Umbilical cord (tissue), 2 donors: ENCODE measurements at places on chromosomes 3 and 15. TPM values are rescaled to one million over a fixed set of nuclear protein-coding genes. Genes with fewer than 3 reads are reported as not detected.

C3orf52 gene
- total RNA-seq, result 16.1 TPM

ANKUB1 gene
- 40.9 TPM for total RNA-seq

GRCh38 chr3:104596551-104596950, 770.2 kb upstream of the ALCAM start:
- DNase-seq, result peak; percentile 57

DNA sequence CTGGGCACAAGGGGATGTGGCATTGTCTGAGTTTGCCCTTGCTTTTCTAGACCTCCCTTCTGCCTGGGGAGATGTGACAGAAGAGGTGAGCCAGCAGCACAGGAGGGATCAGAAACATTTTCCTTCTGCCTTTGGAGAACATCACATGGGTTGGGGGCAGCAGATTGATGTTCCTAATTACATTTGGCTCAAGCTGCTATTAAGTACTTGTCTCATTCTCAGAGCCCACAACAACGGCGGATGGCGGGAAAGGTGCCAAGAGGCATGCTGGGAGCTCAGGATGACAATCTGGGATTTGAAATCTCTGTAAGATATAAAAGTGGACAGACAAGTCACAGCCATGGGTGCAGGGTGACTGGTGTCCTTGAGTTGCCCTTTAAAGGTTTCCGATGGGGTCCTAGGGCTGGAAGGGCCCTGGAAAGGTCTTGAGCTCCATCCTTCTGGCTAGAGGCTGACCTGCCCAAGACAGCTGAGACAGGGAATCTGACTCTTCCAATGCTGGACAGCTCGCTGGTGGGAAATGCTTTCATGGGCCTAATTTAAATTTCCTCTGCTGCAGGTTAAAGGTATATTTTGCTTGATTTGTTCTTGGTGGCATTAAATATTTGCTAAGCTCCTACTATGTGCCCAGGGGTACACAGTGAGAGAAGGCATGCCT, 2.4 kb upstream of the CORO2B start:
- no peak for DNase-seq

GRCh38 chr3:47299381-47300318, 16.9 kb downstream of the KLHL18 start:
- no peak for DNase-seq

DNA sequence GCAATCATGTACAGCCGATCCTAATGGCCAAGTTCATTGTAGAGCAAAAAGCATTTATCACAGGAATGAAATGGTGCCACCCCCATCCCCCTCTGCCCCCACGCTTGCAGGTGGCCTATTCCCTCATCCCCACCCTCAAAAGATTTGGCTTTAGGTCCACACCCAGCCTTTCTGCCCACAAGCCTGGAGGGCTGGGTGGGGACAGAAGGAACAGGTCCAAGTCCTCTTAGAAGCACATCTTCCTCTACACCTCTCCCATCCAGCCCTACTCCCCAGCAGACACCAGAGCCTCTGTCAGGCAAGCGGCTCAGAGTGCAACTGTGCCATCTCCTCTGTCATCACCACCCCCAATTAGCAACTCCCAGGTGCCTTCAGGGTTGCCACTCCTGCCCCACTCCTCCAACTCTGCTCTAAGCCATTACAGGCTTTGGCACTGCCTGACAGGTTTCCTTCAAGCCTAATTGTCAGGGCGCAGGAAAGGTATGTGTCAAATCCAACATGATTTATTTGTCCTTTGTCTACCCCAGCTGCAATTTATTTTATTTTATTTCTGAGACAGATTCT, 49.4 kb downstream of the DAPK2 start:
- no peak for DNase-seq

- DNase-seq, result peak; percentile 58
These were observed 802.6 kb downstream of the FHIT start for GRCh38 chr3:60448696-60449095.

CFAP92 gene
- 2.2 TPM for total RNA-seq

CD80 gene
- 4.1 TPM for total RNA-seq

ST8SIA2 gene
- 1.7 TPM for total RNA-seq

DNA sequence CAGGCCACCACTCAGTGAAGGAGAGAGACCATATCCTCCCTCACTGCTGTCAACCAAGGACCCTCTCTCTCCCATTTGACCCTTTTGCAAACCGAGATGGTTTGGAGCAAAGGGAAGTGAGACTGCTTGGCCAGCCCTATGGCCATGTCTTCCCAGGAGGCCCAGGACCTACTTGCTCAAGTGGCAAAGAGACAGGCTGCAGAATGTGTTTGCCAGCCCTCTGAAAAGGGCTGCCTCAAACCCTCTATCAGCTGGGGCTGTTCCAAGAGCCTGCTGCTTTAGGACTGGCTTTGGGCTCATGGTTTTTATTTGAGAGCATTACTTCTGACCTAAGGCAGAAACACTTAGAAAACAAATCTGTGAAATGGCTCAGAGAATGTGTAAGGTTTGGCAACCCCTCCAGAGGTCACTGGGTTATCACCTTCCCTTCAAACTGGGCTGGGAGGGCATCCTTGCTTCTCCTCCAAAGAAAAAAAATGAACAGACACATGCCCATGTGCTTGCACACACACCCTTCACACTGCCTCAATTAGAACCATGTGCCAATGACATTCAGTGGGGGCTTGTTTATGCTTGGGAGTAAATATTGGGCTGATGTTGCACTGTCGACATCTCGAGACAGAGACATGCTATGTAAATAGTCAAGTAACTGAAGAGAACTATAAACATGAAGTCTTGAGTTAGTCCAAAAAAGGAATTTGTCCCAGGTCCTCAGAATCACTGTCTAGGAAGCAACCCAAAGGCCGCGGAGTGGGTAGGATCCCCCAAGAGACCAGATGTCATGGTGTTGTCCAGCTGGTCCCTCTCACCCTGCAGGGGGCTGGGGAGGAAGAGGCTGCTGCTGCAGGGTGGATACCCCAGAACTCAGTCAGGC, 49.8 kb upstream of the CTDSPL start:
- peak; percentile 42 for DNase-seq

ZDHHC23 gene
- 3.1 TPM for total RNA-seq

- no peak for DNase-seq
These were observed 3.6 kb downstream of the VGLL3 start for GRCh38 chr3:86987421-86987715.

GRCh38 chr3:195154111-195154791, 116.7 kb downstream of the XXYLT1 start:
- DNase-seq, result peak; percentile 29

GUCA1C gene
- not detected for total RNA-seq

ERICH6 gene
- not detected for total RNA-seq

GRCh38 chr3:33006081-33006480, 54.6 kb downstream of the CCR4 start:
- no peak for DNase-seq

DNA sequence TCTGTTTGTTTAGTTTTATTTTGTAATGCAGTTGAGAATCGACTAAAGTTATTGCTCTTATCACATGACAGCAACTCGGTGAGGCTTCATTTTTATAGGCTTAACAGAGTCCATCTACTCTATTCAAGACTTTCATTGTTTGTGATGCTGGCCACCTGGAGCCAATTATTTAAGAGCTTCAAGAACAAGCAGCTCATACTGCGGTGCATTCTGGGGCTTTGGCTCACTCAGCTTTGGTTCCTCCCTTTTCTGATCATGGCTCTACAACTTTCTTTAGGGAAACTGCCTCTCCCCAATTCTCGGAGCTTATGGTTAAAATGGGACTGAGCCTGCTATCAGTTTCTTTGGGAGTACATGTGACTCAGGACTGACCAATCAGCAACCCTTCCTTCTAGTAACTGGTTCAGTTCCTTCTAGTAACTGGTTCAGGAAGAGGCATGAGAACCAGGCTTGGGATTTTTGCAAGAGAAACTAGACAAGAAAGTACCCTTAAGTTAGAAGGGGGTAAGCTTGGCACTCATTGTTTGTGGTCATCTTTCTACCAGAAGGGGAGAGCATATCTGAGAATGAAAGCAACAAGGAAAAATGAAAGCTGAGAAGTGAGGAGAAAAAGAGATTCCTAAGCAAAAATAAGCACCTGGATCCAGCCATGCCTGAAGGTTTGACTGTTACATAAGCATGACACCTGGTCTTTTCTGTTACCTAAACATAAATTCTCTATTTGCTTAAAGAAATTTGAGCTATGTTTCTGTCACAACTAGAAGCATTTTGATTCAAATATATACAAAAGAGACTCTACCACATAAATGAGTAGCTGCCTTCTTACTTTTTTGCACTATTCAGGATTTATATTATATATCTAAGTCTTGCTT, 24.1 kb upstream of the ARHGEF3 start:
- no peak for DNase-seq

- no peak for DNase-seq
These were observed 85.2 kb downstream of the GAP43 start for GRCh38 chr3:115708540-115708939.

- peak; percentile 83 for DNase-seq
These were observed 125.0 kb downstream of the CHSY1 start for GRCh38 chr15:101126618-101127505.

GRCh38 chr3:27565201-27565852, 81.1 kb upstream of the SLC4A7 start:
- no peak for DNase-seq

GRCh38 chr3:141286856-141287255, 55.2 kb downstream of the PXYLP1 start:
- DNase-seq, result no peak

DNA sequence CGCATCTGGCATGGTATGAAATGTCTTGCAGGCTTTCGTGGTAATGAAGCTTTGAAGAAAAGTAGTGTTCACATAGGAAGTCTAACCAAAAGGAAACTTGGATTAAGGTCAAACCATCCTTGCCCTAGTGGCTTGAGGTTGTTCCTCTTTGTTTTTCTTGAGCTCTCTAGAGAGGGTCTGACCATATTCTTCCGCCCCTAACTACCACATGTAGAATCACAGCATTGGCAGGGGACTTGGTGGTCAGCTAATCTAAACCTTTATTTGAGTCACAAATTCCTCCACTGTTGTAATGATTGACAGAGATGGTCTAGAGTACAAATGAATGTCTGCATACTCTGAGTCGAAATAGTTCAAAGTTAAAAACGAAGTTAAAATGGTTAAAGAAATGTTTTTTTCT, 39.1 kb upstream of the PHLDB2 start:
- no peak for DNase-seq

DNA sequence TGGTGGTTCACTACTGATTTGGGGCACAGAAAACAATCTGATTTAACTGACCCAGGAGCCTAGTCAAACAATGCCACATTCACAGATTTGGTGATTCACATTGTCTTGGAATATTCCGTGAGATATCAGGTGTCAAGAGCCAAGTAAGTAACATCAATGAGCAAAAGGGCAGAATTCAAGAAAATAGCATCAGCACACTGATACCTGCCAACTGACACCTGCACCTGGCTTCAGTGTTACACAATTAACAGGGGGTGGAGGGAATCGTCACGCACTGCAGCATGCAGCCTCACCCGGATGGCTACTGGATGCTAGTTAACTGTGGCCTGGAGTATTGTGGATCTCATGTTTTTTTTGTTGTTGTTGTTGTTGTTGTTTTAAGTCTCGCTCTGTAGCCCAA, 17.6 kb downstream of the CCNL1 start:
- no peak for DNase-seq

GRCh38 chr15:73752806-73753193, 351 bp downstream of the INSYN1 start:
- DNase-seq, result no peak

DNA sequence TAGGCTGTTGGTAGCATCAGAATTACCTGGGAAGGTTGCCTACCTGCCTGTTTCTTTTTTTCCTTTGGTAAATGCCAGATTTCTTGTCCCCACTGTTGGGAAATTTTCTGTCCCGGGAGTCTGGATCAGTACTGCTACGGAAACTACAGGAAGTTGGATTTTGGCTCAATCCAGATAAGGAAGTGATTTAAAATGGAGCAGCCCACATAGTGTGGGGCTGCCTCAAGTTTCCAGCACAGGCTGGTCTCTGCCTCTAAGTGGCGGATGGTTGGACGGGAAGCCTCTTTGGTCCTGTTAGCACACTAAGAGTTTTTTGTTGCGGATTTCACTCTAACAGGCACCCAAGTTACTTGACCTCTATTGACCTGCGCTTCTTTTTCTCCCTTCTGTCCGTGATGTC, 54.7 kb downstream of the EEFSEC start:
- DNase-seq, result peak; percentile 12

- DNase-seq, result no peak
These were observed 8.8 kb downstream of the RPL32 start for GRCh38 chr3:12832350-12833221.

P2RY1 gene
- 7.0 TPM for total RNA-seq
